Activated CD4-positive, alpha-beta T cell treated with anti-CD3 and anti-CD28 coated beads, Interleukin-2, amount 50 U/mL, for 4 hours (primary cell): ENCODE measurements at places on chromosomes 2 and 18.

DNA sequence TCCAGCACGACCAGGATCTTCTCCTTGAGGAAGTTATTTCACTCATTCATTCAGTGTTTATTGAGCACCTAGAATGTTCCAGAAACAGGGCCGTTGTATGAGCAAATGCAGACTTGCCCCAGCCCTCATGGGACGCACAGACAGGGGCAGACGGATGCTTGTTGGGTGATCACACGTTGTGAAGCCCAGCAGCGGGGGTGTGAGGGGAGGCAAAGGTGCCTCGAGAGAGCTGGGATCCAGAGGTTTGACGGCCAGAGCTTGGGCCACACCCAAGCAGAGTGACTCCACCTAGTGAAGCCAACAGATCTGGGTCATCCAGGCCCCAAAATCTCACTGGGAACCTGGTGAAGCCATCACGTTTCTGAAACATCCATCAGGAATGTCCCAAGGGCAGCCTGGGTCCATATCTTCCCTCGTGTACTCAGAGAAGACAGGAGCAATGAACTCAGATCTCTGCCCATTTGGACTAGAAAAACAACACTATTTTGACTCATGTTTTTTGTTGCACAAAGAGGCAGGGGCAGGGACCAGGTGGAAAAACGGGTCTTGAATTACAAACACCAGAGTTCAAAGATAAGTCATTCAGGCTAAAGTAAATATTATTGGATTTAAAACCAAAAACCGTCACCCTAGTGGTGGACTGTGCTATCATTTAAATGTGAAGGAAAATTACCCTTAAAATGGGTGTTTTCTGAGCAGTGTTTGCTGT, 54.9 kb upstream of the RBM44 start:
- no peak for DNase-seq

- no peak for DNase-seq
These were observed 211.1 kb downstream of the PTPRM start for GRCh38 chr18:7778181-7778580.

DNA sequence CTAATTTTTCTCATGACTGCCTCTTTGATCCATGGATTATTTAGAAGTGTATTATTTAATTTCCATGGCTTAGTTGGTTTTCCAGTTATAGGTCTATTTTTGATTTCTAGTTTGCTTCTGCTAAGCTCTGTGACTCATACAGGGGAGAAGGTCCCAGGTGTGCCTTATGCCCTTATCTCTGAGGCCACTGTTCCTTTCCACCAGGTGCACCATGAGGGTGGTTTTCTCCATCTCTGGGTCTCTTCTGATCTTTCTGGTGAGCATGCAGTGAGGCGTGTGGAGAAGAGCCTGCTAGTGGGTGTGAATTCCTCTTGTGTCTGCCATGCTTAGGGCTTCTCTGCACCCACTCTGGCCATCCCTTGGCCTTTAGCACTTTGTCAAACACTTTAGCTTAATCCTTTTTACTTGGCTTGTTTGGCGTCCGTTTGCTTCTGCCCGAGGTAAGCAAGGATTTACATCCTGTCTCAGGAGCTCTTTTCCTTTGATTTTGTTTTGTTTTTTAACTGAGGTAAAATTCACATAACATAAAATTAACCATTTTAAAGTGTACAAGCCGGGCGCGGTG, 129.8 kb upstream of the ARL4C start:
- DNase-seq = no peak

DNA sequence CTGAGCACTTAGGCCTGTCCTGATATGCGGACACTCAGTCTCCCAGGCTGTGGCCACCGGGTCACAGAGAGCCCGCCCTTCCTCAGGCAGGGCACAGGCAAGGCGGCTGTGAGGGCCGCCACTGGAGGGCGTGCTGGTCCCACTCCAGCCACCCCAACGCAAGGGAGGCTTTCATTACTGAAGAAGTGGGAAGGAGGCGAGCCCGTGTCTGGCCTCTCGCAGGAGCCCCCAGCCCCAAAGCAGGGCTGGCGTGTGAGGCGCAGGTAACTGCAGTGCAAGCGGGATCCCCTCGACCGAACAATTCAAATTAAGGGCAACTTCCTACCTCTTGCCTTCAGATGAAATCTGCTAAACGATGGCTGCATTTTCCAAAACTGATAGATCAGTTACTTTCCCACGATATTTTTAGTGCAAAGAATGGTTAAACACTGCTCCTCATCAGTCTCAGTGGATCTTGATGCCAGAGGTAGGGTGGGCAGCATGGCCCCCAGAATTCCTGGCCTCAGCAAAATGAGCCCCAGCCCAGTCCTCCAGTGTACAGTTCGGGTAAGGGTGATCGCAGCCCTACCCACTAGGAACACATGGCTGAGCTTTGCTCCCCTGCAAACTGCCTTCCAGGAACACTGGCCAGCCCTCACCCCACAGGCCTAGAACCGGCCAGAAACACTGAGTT, 97.2 kb downstream of the SEPTIN10 start:
- DNase-seq = no peak

- DNase-seq = no peak
These were observed 126.0 kb downstream of the ZFP36L2 start for GRCh38 chr2:43100362-43100882.

- no peak for DNase-seq
These were observed 158.9 kb downstream of the VAPA start for GRCh38 chr18:10072671-10073175.

DNA sequence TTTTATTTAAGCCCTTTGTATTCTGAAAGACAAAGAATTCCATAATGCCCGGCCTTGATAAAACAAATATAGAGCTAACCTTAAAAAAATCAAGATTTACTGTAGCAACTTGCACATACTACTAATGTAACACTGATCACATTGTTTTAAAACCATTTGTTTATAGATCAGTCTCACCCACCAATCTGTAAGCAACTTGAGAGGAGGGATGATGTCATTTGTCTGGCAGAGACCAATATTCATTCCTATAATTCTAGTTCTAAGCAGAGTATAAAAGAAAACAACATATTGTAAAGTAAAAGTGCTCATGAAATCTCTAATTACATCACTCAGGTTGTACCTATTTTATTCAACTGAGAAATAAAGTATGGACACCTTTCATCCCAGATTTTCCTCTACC, 380.6 kb downstream of the TGIF1 start:
- DNase-seq = no peak

GRCh38 chr2:121005453-121005852, 269.8 kb downstream of the GLI2 start:
- DNase-seq = no peak
